ENCODE measurements at places on chromosomes 3 and 15.

GRCh38 chr3:69764121-69764741 is 25.0 kb downstream of the MITF start:
- DNase-seq, result no peak

GRCh38 chr15:85620690-85621049 is 174.1 kb downstream of the KLHL25 start:
- peak; percentile 87 for DNase-seq

- no peak for DNase-seq
These were observed 7.4 kb downstream of the CHRD start for GRCh38 chr3:184387174-184387714.

- peak; percentile 72 for DNase-seq
These were observed 17.2 kb upstream of the USP3 start for GRCh38 chr15:63487076-63487757.

- DNase-seq, result no peak
These were observed 23.6 kb upstream of the CLDN1 start for GRCh38 chr3:190345878-190346277.

GRCh38 chr3:60935709-60936108 is 315.5 kb downstream of the FHIT start:
- DNase-seq, result peak; percentile 73

GRCh38 chr3:37225481-37225880 is 51.1 kb upstream of the LRRFIP2 start:
- DNase-seq, result no peak

DNA sequence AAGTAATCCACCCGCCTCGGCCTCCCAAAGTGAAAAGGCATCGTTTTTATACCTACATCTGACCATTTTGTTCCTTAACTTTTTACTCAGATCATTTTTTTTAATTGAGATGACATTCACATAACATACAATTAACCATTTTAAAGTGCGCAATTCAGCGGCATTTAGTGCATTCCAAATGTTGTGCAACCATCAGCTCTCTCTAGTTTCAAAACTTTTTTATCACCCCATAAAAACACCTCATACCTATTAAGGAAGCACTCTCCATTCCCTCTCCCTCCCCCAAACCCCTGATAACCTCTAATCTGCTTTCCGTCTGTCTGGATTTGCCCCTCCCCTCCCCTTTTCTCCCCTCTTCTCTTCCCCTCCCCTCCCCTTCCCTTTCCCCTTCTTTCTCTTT is 310.1 kb downstream of the UACA start:
- no peak for DNase-seq

- DNase-seq, result peak; percentile 64
These were observed 66.6 kb upstream of the TGFBR2 start for GRCh38 chr3:30539772-30540171.

DNA sequence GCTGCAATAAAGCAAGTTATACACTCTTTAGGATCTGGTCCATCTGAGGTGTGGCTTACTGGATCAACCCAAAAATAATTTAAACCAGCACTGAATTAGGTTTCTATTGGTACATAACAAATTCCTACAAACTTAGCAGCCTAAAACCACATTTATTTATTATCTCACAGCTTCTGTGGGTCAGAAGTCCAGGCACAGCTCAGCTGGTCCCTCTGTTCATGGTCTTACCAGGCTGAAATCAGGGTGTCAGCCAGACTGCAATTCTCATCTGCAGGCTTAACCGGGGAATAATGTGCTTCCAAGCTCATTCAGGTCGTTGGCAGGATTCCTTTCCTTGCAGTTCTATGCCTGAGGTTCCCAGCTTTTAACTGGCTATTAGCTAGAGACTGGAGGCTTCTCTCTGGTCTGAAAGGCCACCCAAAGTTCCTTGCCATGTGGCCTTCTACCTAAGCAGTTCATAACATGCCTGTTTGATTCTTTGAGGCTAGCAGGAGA is 477.4 kb upstream of the WNT5A start:
- no peak for DNase-seq

DNA sequence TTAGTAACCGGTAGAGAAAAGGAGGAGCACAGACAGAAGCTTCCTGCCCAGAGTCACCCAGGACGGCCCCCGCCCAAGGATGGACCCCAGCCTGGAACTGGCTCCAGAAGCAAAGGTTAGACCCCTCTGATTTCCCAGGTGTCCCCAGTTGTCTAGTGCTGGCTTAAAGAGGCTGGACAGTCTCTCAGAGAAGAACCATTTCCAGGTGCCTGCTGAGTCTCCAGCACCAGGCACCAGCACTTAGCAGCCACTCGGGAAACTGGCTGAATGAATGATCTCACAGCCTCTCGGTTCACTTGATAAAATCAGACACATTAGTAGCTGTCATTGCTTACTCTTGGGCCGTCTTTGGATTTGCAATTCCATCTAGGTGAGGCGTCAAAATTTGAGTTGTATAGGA is 139.7 kb upstream of the HES1 start:
- DNase-seq, result no peak

DNA sequence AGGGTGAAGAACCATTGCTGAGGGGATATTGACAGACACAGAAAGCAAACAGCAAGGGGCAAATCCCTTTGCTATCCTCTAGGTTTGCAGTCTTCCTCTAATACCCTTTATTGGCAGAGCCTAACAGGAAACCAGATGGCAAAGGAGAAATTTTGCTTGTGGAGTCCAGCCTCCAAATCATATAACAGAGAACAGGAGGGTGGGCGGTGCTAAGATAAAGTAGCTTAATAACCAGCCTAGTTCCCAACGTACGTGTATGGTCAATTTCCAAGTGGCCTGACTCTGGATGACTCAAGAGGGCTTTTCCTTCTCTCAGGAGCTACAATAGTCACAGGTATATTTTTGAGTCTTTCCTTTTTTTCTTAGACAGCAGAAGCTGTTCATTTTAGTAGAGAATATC is 404.5 kb downstream of the PDCD6IP start:
- no peak for DNase-seq

DNA sequence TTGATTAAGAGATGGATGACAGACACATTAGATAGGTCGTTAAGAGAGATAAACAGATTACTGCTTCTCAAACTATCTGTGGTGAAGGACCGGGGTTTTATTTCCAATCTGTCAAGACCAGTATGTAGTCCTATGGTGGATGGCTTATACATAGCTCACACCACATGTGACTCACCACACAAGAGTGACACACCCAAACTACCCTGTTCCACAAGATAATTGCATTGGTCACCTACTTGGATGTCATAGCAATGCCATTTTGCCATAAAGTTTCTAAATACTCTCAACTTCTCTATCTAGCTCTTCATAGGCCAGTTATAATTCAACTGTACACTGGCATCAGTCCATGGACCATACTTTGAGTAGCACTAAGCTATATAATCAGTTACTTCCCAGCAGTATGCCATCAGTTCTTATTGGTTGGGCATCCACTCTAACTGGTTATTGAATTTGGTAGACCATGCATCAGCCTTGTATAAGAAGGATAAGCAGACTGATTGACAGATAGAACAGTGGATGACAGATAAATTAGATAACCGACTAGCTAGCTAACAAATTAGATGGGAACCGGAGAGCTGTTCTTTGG is 11.6 kb downstream of the WWTR1 start:
- peak; percentile 73 for DNase-seq

- no peak for DNase-seq
These were observed 604.3 kb downstream of the FGF12 start for GRCh38 chr3:192122832-192123594.

- peak; percentile 54 for DNase-seq
These were observed 133.7 kb upstream of the ALCAM start for GRCh38 chr3:105233010-105233409.

GRCh38 chr15:74983725-74984231 is 11.6 kb upstream of the SCAMP5 start:
- no peak for DNase-seq

DNA sequence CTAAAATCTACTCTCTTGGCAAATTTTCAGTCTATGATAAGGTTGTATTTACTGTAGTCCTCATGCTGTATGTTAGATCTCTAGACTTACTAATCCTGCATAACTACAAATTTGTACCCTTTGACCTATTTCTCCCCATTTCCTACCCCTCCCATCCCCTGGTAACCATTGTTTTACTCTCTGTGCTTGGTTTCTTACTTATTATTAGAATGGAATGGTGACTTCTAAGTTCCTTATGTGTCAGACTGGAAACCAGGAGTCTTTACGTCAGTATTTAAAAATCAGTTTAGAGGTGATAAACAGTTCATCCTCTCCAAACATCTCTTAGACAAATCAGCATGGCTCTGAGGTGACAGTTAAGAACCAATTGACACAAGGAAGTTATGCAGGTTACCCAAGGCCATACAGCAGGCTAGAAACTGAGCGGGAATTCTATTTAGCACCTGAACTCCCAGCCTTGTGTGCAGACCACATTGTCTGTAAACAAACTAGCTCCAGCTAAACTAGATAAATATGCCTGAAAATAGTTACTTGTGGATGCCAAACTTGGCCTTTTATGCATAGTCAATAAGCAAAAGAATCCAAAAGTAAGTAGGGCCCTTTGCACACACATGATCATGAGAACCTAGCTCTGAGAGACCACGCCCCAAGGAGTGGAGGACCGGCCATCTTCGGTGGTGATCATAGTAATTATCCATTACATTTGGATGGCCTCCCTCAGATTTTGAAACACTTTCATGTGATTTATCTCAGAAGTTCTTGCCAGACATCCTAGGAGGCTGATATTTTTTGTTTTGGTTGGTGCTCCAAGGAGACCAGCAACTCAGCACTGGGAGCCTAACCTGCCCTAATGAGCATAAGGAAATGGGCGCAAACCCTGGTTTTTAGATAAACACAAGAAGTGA is 72.3 kb upstream of the BOC start:
- no peak for DNase-seq

- DNase-seq, result peak; percentile 87
These were observed 8.8 kb downstream of the ANKUB1 start for GRCh38 chr3:149783576-149783975.

DNA sequence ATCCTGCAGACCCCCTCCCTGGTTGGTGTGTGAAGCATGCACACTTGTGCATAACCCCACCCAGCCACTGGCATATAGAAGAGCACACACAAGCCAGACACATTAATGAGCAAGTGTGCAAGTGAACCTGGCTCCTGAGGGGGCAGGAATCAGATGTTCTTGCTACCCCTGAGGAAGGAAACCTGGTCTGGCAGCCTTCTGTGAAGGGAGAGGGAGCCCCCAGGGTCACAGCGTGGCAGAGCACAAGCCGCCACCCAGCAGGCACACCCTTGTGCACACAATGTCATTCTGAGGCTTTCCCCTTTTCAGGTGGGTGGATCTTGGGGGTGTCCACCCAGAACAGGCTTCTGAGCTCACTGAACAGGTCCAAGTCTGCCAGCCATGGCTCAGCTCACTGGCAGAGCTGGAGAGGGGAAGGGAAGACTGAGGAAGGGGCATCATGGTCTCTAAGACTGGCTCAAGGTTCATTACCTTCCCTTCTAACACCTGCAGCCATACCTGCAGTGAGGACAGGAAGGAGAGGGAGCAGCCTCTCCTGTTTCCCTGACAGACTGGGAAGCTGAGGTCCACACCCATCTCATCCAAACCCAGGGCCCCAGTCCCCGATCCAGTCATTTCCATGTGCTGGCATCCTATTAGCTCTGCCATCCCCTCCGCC is 31.6 kb upstream of the SEMA3F start:
- DNase-seq, result no peak

DNA sequence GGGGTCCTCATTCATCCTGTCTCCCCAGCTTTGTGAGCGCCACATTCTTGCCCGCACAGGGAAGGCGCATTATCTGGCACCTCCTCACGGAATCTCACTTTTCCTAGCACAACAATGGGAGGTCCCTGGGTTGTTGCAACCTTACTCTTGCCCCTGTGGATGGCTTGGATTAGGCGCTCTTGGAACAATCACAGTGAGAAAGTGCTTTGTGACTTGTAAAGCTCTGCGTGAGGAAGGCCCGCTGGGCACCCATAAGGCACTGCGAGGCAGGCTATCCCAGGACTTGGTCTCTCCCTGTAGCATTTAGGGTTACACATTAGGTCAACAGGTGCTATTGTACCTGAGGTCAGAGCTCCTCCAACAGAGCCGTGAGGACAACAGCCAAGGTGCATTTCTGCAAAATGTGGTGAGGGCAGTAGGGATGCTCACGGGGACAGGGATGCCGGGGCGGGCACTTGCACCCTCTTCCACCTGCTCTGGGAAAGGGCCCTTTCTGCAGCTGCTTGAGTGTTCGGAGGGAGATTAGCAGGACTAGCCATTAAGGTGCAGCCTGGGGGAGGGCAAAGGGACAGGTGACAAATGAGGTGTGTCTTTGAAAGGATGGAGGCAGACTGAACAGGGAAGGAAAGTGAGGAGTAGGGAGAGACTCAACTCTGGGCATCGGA is 13.9 kb upstream of the LRRC15 start:
- no peak for DNase-seq

DNA sequence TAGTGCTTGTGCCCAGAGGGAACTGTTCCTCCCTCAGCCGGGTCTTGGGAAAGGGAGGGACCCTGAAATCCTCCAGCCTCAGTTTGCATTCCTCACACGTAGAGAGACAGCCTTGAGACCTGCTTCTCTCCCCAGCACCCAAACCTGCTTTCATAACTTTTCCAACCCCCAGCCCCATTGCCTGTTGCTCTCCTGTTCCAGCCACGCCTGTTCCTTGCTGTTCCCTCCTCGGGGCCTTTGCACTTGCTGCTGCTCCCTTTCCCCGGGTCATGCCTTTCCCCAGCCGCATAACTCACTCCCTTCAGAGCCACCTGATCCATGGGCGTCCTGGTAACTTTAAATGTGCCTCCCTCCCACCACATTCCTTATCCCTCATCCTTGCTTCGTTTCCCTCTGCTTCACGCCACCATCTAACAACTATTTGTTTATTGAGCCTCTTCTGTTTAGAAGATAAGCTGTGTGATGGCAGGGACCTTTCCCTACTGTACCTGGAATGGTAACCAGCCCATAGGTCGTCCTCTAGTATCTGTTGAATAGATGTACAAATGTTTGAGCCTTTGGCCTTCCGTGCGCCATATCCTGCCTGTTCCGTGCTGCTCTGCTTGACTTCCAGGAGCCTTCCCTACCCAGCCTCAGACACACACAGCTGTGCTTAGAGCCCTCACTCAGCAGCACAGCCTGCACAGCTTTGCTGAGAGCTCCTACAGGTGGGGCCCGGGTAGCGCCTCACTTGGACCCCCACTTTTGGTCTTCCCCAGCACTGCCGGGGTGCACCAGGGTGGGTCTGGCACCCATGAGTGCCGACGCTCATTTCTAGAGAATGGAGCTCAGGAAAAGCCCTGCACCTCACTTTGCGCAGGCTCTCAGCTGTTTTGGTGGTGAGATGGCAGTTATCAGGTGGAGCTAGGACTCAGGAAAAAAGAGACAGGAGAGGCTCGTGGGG is 60.2 kb downstream of the SCN5A start:
- DNase-seq, result no peak

GRCh38 chr3:81580355-81580754 is 181.1 kb downstream of the GBE1 start:
- DNase-seq, result no peak

DNA sequence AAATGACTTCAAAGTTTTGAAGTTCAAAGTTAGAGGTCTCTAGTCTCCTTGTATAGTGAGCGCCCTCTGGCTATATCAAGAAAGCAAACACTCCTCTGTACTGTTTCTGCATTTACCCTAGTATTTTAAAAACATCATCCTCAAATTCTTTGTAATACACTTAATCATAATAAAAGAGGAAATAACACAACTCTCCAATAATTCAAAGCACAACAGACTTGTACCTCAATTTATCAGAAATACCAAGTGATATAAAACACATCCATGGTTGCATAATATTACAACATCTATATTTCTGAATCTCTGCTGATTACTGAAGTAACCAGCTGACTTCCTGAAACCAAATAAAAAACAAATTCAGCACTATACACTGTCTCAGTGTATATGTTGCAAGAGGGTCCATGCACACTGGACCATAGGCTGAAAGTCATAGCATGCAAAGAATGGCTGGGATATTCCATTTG is 12.5 kb downstream of the PLOD2 start:
- no peak for DNase-seq

Measured in EH (cell line).